Lower lobe of right lung (tissue), 2 donors: ENCODE measurements at places on chromosomes 4 and X. TPM values are rescaled to one million over a fixed set of nuclear protein-coding genes. Genes with fewer than 3 reads are reported as not detected.

- H3K27me3 ChIP-seq, result peaks cover 57% of the 10 kb centered on the region
- H3K27ac ChIP-seq, result no peak overlapping the region
- DNase-seq, result no peak
- H3K4me1 ChIP-seq, result peaks cover 8% of the 10 kb centered on the region
- H3K4me3 ChIP-seq, result peak overlapping the region; percentile 47
These were observed 405 bp upstream of the ZAR1 start for GRCh38 chr4:48489683-48490011.

The TSPAN5 gene
- total RNA-seq, result 5.7 TPM

DNA sequence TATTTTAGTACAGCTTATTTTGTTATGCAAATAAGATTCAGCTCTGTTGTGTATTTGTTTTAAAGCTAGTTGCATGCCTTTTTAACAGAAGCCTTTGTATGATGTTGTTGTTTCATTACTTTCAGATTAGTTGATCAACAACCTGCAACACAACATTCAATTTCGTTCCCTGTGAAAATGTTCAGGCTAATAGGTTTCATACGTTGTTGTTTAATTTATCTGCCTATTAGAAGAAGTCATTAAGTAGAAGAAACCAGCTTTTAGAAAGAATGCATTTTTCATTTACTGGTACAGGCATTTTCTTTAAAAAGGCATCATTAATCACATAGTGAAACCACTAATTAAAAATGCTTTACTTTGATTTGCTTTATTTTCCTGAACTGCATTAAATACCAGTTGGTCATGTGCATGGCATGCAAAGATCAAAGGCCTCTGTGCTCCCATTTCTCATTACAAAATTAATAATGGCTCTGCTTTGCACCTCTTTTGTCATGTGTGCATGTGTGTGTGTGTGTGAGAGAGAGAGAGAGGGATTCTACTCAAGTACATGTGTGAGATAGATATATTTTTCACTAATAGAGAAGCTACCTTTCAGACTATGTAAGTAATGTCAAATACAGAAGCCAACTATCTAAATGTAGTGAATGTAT is 29.2 kb upstream of the CTSO start:
- H3K4me3 ChIP-seq, result no peak overlapping the region
- DNase-seq, result no peak
- H3K36me3 ChIP-seq, result no peaks in the 10 kb centered on the region
- H3K4me1 ChIP-seq, result no peaks in the 10 kb centered on the region
- no peak overlapping the region for H3K27ac ChIP-seq
- H3K27me3 ChIP-seq, result no peaks in the 10 kb centered on the region

The SHROOM3 gene
- total RNA-seq, result 62.0 TPM

DNA sequence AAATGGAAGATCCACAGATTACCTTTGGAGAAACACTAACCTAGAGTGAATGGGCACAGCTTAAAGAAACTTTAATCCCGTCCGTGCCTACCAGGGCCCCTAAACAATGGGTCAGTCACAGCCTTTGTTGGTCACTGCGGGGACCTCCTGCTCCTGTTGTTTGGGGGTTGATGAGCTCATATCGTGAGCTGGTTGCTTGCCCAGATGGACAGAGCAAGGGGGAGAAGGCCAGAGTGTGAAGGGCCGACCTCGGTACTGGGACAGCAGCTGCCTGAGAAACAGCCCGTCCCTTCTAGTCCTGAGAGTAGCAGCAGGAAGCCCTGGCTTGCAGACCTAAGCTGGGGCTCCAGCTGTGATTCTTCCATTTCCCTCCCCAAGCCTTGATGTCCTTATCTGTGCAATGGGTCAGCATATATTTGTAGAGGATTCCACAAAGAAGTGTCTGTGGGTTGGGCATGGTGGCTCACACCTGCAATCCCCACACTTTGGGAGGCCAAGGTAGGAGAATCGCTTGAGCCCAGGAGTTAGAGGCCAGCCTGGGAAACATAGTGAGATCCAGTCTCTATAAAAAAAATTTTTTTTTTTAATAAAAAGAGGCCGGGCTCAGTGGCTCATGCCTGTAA is 69.6 kb upstream of the SLC34A2 start:
- no peak overlapping the region for H3K4me3 ChIP-seq
- H3K27ac ChIP-seq, result no peak overlapping the region
- H3K36me3 ChIP-seq, result no peaks in the 10 kb centered on the region
- H3K4me1 ChIP-seq, result no peaks in the 10 kb centered on the region
